ENCODE measurements at places on chromosomes 16 and 17.
A peak's percentile ranks its signal among the peaks of the same experiment; 100 is the strongest.

DNA sequence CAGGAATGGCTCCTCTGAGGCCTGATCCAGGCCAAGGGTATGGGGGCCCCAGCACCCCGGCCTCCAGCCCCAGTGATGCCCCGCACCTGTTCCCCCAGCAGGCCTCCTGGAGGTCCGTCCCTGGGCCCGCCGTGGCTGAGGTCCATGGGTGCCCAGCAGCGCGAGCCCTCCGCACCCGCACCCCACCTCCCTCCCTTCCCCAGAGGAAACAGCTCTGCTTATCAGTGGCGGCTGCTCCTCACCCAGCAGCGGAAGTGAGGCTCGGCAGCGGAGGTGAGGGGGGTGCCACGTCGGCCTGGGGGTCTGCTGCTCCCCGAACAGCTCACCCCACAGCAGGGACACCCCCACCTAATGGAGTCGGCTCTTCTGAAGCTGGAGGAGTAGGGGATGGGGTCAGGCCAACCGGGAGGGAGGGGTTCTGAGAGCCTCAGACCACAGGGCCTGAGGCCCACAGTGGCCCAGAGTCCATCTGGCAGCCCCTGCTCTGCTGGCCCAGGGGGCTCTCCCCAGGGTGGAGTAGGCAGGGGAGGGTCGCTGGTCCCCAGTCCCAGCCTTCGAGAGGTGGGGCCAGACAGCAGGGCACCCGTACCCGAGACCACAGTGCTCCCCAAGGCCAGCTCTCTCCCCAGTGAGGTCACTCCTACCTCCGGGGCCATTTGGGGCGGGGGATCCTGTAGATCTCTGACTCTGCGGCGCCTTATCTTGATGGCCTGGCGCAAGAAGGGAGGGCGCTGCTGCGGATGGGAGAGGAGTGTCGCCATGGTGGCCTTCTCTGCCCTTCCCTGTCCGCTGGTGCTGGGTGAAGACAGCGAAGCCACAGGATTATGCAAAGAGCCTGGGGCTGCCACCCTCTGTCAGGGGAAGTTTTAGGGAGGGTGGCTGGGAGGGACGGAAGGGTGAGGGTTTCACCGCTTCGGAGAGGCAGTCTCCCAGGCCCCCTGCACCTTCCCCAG, at the start of gene UNC13D:
Gene UNC13D (minus strand): TSS at position 828 of the 953 bp plus-strand sequence. CDS start 67 bp downstream, at position 761.
- DNase-seq: peak; percentile 50

GRCh38 chr17:80573701-80574100, 29.1 kb downstream of the RPTOR start:
- no peak for DNase-seq

DNA sequence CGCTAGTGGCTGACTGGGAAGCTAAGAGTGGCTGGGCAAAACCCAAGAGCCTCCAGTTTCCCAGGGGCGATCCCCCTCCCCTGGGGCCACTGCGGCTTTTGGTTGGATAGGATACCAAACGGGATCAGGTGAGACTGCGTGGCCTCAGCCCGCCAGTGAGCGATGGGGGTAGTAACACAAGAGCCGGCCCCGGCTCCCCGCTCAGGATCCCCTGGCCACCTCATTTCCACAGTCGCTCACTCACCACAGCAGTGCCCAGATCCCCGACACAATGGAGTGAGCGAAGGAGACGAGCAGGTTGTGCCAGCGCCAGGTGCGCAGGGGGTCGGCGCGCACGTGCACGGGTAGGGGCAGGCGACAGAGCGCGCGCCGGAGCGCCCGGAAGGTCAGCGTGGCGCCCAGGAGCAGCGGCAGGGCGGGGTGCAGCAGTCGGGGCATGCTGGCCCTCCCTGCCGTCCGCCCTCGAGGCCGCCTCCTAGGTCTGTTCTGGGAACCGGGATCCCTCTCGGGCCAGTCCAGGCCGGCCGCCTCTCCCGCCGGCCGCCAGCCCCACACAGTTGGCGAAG, 290 bp downstream of the TLCD1 start:
- no peak for DNase-seq

DNA sequence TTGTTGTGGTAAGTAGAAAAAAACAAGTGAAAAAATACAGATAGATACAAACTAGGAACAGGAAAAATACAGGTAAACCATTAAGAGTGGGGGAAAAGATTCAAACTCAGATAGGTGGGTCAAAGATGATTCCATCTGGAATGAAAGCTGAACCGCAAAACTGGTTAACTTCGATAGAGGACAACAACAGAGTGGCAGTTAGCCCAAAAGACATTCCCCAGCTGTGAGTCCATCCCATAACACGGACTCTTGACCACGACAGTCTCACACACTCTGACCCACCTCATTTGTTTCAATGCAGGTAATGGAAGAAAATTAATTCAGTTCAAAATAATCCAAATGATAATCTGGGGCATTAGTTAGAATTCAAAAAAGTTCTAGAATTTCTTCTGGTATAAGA, 13.5 kb downstream of the ELAC2 start:
- DNase-seq: no peak

- no peak for DNase-seq
Measured at GRCh38 chr17:81740395-81740961, 28.4 kb downstream of the SLC25A10 start.

DNA sequence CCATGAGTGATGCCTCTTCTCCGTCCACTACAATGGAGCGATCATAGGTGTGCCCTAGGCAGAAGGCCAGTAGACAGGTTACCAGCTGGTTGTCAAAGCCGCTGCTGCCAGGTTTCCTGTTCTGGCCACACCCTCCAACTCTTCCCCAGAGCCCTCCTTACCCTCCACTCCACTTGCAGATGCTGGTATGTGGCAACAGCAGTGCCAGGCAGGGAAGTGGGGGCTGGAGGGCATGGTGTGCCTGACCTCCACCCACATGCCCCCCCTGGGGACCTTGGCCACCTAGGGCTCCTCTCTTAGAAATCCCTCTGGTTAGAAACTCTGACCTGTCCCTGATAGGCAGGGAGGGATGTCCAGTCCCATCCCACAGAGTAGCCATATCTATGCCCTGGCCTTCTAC, 1.5 kb downstream of the RRAD start:
- no peak for DNase-seq

DNA sequence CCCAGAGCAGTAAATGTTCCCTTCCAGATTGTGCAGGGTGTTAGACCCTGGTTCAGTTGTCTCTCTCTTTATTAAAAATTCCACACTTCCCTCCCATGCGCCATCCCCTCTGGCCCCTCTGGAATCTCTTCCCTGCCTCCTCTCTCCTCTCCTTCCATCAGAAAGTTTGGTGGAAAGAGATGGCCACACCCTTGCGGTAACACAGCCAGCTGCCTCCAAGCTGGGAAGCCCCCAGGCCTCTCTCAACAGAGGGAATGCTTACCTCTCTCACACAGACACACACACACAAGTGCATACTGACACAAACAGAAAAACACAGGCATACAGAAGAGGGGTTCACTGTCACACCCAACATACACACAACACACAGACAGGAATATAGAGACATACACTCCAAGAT, 220.5 kb downstream of the C16orf78 start:
- no peak for DNase-seq

- no peak for DNase-seq
Measured at GRCh38 chr17:62322313-62322712, 58.0 kb upstream of the EFCAB3 start.

DNA sequence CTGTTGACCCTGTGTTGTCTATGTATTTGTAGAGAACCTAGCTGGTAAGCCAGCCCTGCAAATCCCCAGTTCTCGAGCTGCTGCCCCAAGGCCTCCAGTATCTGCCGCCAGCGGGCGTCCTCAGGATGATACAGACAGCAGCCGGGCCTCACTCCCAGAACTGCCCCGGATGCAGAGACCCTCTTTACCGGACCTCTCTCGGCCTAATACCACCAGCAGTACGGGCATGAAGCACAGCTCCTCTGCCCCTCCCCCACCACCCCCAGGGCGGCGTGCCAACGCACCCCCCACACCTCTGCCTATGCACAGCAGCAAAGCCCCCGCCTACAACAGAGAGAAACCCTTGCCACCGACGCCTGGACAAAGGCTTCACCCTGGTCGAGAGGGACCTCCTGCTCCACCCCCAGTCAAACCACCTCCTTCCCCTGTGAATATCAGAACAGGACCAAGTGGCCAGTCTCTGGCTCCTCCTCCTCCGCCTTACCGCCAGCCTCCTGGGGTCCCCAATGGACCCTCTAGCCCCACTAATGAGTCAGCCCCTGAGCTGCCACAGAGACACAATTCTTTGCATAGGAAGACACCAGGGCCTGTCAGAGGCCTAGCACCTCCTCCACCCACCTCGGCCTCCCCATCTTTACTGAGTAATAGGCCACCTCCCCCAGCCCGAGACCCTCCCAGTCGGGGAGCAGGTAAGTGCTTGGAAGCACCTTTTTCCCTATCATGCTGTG, 23.1 kb upstream of the CDC6 start:
- DNase-seq: no peak

GRCh38 chr16:89561884-89562599, 1.6 kb downstream of the RPL13 start:
- no peak for DNase-seq

Data from activated T-cell treated with anti-CD3 and anti-CD28 coated beads for 24 hours (primary cell).